Thyroid gland (tissue), 4 donors: ENCODE measurements at places on chromosomes 13 and 19. TPM values are rescaled to one million over a fixed set of nuclear protein-coding genes. Genes with fewer than 3 reads are reported as not detected.

DNA sequence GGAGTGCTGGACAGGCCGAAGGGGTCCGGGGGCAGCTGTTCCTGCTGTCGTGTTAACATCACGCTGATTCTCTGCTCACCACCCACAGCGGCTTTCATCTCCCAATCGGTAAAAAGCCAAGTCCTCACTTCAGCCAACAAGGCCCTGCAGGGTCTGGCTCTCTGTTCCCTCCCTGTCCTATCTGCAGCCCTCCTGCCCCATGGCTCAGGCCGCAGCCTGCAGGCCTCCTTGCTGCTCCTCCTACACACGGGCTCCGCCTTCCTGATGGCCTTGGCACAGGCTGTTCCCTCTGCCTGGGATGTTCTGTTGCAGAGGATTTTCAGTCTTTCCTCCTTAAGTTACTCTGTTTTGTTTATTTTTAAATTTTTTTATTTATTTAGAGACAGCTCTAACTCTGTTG is 22.2 kb downstream of the FUZ start:
- no peak overlapping the region for H3K4me3 ChIP-seq
- H3K27me3 ChIP-seq, result no peaks in the 10 kb centered on the region
- no peak for DNase-seq
- H3K27ac ChIP-seq, result no peak overlapping the region

The ZNF77 gene
- 7.0 TPM for total RNA-seq

The PTGER1 gene
- not detected for total RNA-seq

GRCh38 chr13:20831933-20832332 is 58.2 kb upstream of the EEF1AKMT1 start:
- H3K27me3 ChIP-seq, result no peaks in the 10 kb centered on the region
- no peak overlapping the region for H3K27ac ChIP-seq
- peaks cover 8% of the 10 kb centered on the region for H3K4me1 ChIP-seq
- no peak overlapping the region for H3K4me3 ChIP-seq

- no peaks in the 10 kb centered on the region for H3K27me3 ChIP-seq
- peak within 1 kb of the TSS; percentile 32 for H3K4me3 ChIP-seq
- H3K4me1 ChIP-seq, result peaks cover 17% of the 10 kb centered on the region
Observed at GRCh38 chr19:56476651-56477428, at the start of gene ZNF667. Gene ZNF667, minus strand, starts transcription at chr19:56477345. Its CDS starts 14,975 bp downstream, at chr19:56462370.

- DNase-seq, result no peak
- H3K27me3 ChIP-seq, result no peaks in the 10 kb centered on the region
- no peak overlapping the region for H3K27ac ChIP-seq
- no peaks in the 10 kb centered on the region for H3K4me1 ChIP-seq
Observed at GRCh38 chr13:95880331-95880730, 172.9 kb downstream of the UGGT2 start.
